ENCODE measurements at places on chromosomes 7 and 10.

DNA sequence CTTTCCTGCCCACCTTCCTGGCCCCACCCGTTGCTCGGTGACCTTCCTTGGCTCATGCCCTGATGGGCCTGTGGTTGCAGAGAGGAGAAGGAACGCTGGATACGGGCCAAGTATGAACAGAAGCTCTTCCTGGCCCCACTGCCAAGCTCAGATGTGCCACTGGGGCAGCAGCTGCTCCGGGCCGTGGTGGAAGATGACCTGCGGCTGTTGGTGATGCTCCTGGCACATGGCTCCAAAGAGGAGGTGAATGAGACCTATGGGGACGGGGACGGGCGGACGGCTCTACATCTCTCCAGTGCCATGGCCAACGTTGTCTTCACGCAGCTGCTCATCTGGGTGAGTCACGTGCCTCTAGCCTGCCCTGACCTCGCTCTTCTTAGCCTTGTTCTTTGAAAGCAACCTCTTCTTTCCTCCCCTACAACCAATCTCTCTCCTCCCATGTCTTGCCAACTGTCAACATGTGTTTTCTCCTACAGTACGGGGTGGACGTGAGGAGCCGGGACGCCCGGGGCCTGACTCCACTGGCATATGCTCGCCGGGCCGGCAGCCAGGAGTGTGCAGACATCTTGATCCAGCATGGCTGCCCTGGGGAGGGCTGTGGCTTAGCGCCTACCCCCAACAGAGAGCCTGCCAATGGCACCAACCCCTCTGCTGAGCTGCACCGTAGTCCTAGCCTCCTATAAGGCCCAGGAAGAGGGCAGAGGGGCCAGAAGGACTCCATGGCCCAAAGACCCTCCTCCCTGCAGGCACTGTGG lies 24.1 kb downstream of the GBX1 start:
- DNase-seq = no peak

DNA sequence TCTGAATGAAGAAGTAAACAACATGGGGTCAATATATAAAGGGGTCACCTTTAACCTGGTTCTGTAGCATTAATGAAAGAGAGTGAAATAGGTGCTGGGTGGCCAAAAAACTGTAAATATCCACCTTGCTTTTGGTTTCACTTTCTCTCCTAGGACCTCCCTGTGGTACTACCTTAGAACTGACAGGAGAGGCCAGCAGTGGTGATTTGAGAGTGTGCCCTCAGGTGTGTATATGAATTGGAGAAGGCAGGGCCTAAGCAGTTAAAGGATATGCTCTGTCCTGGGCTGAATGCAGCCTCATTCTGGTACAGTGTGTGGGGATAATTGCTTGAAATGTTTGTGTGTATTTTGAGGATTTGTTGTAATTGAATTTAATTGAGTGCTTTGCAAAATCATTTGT lies 62.0 kb downstream of the BBS9 start:
- DNase-seq = no peak

DNA sequence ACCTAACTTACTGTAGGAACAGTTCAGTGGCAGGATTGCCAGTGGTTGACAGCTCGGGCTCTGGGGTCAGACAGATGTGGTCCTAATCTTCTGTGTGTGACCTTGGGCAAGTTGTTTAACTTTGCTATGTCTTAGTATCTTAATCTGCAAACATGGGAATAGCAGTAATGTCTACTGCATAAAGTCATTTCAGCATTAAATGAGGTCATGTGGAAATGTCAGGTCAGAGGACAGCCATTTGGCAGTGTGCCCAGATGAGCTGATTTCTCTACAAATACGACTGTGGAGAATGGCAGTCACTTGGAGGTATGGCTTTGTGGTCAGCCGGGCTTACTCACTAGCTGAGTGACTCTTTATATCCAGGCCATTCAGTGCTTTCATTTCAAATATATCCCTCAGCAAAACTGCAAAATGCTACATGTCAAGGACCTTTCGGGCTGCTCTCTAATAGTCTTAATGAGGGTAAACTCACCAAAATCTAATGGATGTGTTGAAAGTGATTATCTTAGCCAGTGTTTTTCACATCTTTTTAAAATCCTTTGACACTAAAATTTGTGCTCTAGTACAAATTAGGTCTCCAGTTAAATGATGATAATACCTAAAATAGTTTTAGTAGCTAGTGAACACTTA lies 171.4 kb downstream of the ST7 start:
- peak; percentile 95 for DNase-seq

DNA sequence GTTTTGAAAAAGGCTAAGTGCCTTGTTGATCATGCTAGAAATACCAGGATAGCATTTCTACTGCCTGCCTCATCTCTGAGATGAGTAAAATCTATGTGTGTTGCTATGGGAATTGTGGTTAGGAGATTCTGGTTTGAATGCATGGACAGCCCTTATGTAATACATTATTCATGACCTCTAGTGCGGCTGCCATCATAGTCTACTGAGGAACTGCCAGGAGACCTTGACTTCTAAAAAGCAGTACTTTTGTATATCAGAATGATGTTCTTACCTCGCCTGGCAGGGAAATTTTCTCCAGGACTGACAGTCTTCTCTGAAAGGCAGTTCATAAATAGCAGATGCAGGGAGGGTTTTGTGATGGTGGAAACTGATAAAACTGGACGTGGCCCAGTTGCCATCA lies 248.5 kb downstream of the NSUN6 start:
- DNase-seq = peak; percentile 18

- DNase-seq = no peak
Measured at GRCh38 chr10:93071674-93072224, 1.9 kb upstream of the CYP26A1 start.

DNA sequence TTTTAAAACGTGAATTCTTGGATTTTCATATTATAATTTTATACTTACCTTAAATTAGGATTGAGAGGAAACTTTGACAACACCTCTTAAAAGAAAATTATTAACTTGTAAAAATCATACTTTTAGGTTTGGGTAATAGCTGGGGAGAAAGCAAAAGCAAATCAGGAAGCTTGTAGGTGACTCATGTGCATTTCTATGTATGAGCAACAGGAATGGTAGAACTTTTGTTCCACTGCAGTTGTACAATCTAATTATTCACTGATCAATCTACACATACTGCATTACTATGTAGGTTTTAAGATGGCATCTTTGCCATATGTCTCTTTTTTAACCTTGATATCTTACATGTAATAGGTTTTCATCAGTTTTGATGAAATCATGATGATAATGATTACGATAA lies 223.2 kb downstream of the PRKG1 start:
- peak; percentile 51 for DNase-seq

Measured in fibroblast of skin of scalp (primary cell).